RPMI7951 (cell line): ENCODE measurements at places on chromosomes 6 and 20.
A peak's percentile ranks its signal among the peaks of the same experiment; 100 is the strongest.

DNA sequence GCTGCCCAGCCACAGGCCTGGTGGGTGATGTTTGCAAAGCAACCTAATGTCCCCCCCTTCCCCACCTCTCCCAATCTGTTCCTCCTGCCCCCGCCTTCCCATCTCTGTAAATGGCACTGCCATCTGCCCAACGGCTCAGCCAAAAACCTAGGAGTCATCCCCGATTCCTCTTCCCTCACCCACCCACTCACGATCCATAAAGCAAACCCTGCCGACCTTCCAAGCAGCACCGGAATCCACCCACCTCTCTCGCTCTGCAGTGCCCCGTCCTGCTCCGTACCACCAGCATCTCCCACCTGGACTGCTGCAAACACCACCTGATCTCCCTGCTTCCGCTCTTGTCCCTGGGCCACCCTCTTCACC is 37.6 kb downstream of the SULF2 start:
- DNase-seq = no peak

DNA sequence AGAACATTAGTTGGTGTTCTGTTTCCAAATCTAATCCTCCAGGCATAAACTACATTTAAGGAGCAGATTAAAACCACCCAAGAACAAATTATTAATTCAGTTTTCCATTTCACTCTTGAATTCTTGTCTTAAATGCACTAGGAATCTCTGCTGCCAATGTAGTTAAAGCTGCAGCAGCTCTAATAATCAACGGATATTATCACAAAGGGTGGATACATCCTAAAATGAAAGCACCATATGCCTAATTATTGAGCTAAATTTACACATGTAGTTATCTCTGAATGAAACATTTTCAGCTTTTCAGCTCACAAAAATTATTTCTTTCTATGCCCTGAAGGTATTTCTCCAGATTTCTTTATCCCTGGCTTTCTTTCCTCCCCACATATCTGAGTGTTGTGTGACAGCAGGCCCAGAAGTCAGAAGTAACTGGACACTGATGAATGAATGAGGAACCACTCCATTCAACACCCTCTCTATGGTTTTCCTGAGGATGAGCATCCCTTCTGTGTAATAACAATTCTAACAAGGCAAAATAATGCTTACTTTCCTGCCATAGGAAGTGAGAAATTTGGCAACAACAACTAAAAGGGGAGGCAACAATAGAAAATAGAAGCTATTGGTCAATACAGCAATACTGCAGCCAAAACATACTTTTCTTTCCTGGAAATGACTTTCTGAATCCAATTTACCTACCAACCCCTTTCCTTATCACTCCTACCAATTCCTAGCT is 14.9 kb downstream of the MAN1A1 start:
- DNase-seq = no peak

DNA sequence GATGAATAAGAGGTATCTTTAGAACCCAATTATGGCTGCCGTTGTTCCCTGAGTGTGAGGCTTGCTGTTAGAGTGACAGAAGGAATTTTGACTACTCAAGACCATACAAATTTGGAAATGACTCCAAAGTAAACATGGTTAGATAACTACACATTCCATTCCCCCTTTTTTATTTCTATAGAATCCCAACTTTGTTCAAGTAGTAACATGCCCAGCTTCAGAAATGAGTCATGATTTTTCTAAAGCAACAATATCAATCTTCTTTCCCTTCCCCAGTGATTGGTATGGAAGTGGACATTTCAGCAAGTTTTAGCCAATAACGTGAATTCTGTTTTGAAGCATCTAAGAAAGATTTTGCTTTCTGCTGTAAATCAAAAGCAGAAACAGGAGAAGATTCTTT is 37.8 kb downstream of the HCRTR2 start:
- DNase-seq = no peak

DNA sequence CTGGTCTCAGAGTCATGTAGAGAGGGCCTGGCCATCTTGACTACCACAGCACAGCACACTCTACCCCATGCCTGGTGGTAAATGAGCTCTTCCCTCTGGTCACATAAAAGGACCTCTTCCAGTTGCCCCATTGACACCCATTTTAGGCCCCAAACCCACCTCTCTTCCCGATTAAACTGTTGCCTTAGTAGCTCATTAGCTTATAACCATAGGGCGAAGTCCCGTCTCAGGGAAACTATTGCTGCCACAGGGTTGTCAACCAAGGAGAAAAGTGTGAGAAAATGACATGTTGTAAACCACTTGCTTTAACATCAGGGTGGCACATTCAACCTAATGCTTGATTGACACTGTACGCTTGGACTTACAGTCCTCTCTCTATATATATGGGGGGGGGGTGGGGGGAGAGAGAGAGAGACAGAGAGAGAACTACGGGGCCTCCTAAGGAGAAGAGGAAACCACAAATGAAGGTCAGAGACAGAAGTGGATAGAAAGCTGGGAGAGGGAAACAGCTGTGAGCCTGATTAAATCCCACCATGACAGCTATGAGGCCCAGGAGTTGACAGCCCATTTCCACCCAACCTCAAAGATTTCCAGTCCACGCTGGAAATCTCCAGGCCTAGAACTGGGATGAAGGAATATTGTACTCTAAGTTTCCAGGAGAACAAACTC is 14.9 kb upstream of the BTN1A1 start:
- DNase-seq = no peak

DNA sequence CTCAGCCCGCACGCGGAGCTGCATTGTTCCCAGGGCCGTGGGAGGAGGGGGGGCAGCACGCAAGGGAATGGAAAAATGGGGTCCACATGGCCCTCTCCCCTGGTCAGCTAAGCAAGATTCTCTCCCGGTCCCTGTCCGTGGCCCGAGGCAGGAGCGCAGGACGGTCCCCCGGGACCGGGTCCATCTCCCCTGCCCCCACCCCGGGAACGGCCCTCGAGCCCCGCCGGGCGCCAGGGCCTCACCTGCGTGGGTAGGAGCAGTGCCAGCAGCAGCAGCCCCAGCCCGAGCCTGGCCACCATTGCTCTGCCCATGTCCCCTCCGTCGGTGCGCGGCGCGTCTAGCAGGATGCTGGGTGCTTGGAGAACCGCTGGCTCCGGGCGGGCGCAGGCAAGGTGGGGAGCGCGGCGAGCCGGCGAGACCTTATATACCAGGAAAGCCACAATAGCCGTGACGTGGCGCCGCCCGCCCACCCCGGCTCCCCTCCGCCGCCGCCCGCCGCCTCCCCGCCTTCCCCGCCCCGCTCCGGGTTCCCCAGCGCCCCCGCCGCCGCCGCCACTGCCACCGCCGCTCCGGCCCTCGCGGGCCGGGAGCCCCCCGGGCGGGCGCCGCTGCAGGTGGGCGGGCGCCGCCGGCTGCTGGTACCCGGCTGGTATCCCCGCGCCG is at the start of gene CD24:
CD24 (minus strand) TSS at position 394 of the 663 bp plus-strand sequence; CDS start at position 311, 83 bp downstream.
- no peak for DNase-seq

DNA sequence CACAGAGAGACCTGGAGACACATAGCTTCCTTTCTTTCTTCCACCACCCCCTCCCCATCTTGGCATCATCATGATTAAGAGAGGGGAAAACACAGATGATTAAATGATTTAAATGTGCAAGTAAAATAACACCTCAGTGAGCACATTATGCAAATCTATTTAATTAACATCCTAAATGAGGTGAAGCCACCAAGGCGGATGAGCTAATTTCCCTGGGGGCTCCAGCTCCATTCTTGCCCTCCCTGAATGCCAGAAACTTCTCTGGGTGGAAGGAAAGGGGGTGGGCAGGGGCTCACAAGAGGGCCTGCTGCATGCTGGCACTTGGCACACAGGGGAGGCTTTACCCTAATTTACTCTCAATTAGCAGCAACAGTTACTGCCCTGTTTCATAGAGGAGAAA is 32.5 kb upstream of the TGM2 start:
- no peak for DNase-seq

DNA sequence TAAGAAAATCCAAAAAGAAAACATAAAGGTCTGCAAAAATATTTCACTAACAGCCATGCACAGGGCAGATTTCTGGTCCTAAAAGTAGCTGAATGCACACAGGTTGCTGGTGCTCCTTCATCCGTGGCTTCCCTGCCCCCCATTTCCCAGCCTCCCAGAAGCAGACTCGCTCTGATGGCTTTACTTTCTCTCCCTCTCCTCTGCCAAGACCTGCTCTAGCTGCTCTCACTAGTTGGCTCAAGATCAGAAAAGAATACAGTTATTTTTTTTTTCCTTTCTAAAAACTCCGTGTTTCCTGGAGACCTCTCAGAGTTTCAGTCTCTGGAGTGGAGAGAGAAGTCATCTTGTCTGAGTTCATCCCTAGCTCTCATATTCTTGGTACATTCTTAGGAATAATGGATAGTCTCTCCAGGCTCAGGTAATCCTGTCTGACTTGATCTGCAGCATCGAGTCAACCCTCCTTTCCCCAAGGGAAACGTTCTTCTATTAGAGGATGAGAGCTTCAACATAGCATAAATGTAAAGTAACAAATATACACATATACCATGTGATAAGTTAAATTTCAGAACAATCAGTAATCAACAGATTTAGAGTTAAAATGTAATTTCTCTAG is 214.2 kb downstream of the TBC1D7 start:
- no peak for DNase-seq

DNA sequence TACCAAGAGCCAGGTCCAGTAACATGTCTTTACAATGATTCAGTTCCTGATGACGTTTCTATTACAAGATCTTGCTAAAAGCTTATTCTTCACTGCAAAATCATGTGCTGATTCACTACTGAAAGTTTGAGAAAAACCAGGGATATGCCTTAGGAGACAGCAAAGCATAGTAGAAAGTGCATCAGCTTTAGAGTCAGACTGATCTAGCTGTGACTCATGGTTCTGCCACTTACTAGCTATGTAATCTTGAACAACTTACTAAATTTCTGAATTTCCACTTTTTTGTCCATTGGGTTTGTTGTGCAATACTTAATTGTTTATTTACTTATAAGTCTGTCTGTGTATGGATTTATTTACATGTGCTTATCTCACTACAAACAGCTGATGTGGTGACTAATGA is 198.5 kb upstream of the RSPO3 start:
- DNase-seq = peak; percentile 35

DNA sequence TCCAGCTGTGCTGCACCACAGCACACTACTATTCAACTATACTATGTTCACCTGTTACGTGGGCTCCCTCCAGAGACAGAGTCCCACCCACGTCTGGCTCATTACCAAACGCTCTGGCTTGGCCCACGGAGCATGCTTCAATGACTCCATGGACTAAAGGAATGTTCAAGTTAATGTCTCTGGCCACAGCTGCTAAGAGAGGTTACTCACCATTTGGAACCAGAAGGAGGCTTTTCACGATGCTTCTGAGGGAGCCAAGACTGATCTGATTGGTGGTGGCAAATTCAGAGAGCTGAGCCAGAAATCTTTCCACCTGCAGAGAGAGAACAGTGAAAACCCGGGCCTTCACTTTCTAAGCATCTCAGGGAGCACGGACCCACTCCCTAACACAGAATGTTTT is 15.6 kb downstream of the COMMD7 start:
- DNase-seq = peak; percentile 68

GRCh38 chr20:26295006-26295405 is 598.4 kb upstream of the ZNF337 start:
- DNase-seq = no peak

DNA sequence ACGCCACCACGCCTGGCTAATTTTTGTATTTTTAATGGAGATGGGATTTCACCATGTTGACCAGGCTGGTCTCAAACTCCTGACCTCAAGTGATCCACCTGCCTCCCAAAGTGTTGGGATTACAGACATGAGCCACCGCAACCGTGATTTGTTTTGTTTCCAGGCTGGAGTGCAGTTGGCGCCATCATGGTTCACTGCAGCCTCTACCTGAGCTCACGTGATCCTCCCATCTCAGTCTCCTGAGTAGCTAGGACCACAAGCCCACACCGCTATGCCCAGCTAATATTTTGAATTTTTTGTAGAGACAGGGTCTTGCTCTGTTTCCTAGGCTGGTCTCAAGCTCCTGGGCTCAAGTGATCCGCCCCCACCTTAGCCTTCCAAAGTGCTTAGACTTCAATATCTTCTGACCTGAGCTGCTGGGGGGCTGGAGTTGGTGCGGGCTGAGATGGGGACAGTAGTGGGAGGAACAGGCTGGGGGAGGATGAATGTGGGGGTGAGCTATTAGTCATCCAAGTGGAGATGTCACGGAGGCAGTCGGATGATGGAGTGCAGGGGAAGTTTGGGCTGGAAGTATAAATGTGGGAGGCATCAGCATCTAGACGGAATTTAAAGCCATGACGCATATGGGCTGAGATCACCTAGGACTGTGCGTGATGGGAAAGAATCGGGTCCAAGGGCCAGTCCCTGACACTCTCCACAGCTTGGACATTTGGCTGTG is 23.1 kb upstream of the ZMYND8 start:
- DNase-seq = peak; percentile 94

DNA sequence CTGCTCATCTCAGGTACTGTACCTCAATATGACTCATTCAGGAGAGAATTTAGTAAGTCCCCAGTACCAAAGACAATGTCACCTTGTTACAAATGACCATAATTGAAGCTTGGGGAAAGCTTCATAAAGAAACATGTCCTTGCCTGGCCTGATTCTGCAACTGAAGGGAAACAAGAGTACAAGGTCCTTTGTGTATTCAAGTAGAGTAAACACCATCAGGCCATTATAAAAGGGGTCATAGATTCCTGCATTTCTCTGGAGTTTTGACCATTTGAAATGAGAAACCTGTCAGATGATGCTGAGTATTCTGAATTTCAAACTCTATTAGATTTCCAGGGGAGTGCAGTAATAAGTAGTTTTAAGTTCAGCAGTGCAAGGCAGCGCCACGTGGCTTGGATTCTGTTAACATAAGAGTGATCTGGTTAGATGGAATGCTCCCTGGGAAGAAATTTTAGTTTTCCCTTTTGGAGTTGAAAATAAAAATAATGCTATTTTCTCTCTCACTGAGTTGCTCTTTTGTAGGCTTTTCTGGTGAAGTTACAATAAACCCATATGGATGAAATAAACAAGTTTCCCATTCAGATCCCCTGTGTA is 1054.3 kb downstream of the EPHA7 start:
- no peak for DNase-seq

- no peak for DNase-seq
Observed at GRCh38 chr6:43435682-43436437, 8.5 kb downstream of the ABCC10 start.

GRCh38 chr6:15989397-15989796 is 139.5 kb upstream of the MYLIP start:
- DNase-seq = no peak

DNA sequence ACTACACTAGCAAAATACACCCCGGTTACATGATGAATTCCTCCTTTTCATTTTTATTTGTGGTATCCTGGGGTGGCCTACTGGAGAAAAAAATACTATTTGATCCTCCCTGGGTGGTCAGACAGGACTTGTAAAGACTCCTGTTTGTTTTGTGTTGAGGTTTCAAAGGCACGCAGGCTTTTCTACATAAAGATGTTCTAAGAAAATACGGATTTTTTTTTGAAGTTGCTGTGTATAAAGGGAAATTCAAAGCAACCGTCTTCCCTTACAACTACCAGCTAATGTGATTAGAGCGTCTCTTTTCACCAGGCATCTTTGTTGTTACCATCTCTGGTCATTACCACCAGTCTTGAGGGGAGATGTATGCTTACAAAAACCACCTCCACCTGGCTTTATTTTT is 187.1 kb downstream of the SOX4 start:
- DNase-seq = no peak

- DNase-seq = no peak
Observed at GRCh38 chr6:41654698-41655151, 16.5 kb downstream of the MDFI start.
